ELF-1 (cell line): ENCODE measurements at places on chromosomes 3 and 15.
A peak's percentile ranks its signal among the peaks of the same experiment; 100 is the strongest.

- DNase-seq, result no peak
These were observed 109.6 kb upstream of the ABI3BP start for GRCh38 chr3:101102678-101103296.

- DNase-seq, result no peak
These were observed 22.9 kb downstream of the KLF13 start for GRCh38 chr15:31349233-31350141.

- DNase-seq, result no peak
These were observed 359.3 kb downstream of the IGSF11 start for GRCh38 chr3:118675305-118675704.

- no peak for DNase-seq
These were observed 14.3 kb downstream of the ARL8B start for GRCh38 chr3:5136211-5136918.

DNA sequence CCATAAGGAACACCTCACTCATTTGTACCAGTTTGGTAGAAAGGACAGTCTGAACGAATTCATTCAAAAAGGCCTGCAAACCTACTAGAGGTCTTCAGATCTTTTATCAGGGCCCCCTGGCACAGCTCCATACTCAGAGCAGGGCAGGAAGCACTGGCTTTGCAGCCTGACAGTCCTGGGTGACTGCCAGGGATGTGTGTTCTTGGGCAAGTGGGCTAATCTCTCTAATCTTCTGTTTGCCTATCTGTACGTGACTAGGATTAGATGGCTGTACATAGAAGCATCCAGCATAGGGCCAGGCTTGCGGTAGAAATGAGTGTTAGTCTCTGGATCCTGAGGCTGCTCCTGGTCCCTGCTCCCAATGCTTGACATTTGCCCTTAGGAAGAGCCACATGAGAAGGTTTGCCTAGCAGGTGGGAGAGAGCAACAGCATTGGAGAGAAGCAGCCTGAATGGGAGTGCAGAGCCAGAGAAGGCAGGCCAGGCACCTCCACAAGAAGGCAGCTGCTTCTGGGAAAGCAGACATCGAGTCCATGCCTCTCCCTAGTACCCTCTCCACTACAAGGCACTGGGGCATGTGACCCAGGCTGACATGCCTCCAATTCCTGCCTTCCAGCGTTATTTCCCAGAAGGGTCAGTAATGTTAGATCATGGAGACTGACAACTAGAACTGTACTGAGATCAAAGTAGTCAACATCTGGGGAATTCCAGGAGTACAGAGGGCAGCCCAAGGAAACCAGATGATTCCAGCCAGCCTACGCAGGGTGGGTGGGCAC, 1.0 kb upstream of the CXCR6 start:
- DNase-seq, result peak; percentile 18

GRCh38 chr3:41974223-41974622, 12.3 kb upstream of the ULK4 start:
- no peak for DNase-seq
